Right renal pelvis (tissue), 4 donors: ENCODE measurements at places on chromosomes 12 and 14.
A peak's percentile ranks its signal among the peaks of the same experiment; 100 is the strongest.

- no peak for DNase-seq
Measured at GRCh38 chr12:97800561-97800960, 338.0 kb downstream of the RMST start.

GRCh38 chr12:121796855-121797751, 3.6 kb upstream of the RHOF start:
- DNase-seq, result peak; percentile 71

DNA sequence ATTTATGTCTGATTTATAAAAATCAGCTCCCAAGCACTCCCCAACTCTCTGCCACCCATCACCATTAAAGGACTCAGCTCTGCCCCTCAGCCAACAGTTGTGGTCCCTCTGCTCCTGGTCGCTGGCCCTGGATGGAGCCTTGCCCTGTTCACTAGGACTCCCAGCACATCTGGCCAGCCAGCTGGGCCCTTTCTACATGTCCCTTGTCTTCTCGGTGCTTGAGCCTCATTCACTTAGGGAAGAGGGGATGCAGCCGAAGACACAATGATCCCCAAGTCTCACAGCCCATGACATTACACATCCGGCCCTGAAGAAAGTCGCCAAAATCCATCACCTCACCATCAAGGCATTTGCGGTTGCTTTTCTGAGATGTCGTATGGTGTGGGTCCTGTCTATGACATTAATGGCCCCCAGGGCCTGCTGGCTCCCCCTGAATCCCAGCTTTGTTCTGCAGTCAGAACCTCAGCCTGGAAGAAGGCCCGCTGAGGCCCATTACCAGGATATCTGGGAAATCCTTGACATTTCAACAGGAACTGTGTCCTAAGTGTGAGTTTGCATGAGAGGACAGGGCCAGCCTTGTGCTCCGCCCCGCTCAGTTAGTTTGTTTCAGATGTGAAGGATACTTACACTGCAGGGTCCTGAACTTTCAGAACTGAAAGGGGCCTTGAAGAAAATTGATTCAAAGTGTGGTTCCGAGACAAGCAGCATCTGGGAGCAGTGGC, 19.1 kb downstream of the TSPAN11 start:
- DNase-seq, result no peak

GRCh38 chr12:113129664-113130456, 5.7 kb downstream of the RASAL1 start:
- DNase-seq, result no peak

- no peak for DNase-seq
Measured at GRCh38 chr14:72075649-72076334, 143.6 kb downstream of the RGS6 start.

DNA sequence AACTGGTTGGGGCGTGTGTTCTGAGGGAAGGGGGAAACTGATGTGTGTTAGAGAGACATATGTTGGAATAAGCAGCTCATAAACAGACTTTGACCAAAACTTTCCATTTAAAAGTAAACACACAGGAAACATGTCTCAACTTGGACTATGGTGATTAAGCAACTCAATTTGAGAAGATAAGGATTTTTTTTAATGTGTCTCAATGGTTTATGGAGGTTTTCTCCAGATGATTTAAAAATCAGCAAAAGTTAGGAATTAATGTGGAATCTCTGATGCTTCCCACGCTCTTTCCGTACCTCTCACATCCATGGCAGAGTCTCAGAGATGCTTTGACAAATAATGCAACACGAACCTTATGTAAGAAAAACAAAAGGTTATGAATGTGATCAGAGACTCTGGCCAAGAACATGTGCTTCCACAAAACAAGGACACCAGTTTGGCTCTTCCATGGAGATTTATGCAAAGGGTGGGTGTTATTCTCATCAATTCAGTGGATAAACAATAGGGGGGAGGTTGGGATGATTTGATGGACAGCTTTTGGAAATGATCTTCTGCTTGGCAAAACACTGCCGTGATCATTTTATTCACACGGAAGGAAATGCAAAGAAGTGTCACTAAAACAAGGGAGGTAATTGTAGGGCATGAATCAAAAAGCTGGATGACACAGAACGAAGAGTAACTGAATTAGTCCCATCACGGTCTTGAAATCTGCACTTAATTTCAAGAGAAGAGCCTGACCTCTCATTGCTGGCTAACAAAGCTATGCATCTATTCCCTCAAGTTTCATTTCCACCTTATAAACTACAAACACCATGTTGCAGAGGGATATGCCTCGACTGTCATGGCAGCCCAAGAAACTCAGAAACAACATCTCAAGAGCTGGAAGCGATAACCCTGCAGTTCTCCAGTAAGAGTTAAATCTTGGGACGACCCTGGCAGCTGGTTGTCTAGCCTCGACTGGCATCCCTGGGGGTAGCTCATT, 76.5 kb downstream of the FOXN3 start:
- DNase-seq, result no peak

DNA sequence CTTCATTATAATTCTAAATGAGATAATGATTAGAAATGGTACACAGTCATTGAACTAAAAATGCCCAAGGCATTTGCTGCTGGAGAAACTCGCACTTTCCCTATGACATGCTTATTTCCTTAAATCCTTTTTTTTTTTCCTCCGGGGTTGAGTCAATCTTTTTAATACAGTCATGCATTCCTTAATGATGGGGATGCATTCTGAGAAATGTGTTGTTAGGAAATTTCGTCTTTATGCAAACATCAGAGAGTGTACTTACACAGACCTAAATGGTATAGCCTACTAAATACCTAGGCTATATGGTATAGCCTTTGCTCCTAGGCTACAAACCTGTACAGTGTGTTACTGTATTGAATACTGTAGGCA, 29.8 kb upstream of the DACT1 start:
- no peak for DNase-seq

GRCh38 chr12:47835006-47835830, 15.5 kb upstream of the HDAC7 start:
- no peak for DNase-seq

- DNase-seq, result no peak
Measured at GRCh38 chr12:84891106-84891838, 21.3 kb downstream of the SLC6A15 start.

- no peak for DNase-seq
Measured at GRCh38 chr12:124311292-124312109, 16.6 kb downstream of the RFLNA start.

DNA sequence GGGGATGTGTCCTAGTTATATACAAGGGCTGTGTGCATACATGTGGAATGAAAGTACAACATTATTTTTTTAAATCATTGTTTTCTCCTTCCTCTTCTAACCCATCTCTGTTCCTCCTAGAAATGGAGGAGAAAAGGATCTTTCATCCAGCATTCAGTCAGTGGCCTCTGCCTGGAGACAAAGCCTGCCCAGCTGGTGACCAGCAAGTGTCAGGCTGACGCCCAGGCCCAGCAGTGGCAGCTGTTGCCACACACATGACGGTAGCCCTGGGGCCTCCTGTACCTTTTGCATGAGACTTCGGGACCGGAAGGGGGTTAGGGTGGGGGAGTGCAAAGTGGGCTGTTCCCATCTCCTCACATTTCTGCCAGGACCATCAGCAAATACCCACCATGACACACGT, 46.2 kb downstream of the ERH start:
- DNase-seq, result no peak

DNA sequence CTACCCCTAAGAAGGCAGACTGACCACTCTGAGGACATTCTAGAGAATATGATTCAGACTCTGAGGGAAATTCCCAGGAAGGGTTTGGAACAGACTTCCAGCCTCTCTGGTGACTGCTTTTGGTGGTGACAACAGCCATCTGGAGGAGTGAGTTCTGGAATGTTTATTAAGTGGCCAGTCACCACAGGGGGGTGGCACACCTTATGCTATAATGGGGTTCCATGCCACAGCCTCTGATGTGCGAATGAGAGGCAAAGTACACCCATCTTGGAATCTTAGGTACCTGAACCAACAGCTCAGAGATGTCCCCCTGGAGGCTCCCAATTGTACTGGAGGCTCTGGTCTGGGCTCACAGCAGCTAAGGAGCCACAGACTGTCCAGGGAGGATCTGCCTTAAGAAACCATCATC, 9.5 kb upstream of the TINF2 start:
- DNase-seq, result no peak

GRCh38 chr12:5348491-5348890, 83.4 kb upstream of the NTF3 start:
- DNase-seq, result no peak

DNA sequence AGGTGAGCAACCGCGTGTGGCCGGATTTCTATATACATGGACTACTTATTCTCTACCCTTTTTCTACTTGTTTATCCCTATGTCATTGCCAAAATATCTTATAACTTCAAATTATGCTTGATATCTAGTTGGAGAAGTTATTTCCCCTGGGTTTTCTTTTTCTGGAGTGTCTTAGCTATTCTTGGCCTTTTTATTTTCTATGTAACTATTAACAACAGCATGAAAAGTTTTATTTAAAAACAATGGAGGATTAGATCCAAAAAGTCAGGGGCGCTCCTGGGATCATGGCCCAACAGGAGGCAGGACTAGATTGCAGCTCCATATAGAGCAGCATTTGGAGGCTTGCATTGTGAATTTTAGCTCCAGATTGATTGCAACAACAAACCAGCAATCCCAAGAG, 8.6 kb upstream of the STRAP start:
- DNase-seq, result no peak
